ENCODE measurements at places on chromosomes 2 and 18.

GRCh38 chr2:58501371-58502160 is 260.4 kb upstream of the FANCL start:
- DNase-seq, result no peak

DNA sequence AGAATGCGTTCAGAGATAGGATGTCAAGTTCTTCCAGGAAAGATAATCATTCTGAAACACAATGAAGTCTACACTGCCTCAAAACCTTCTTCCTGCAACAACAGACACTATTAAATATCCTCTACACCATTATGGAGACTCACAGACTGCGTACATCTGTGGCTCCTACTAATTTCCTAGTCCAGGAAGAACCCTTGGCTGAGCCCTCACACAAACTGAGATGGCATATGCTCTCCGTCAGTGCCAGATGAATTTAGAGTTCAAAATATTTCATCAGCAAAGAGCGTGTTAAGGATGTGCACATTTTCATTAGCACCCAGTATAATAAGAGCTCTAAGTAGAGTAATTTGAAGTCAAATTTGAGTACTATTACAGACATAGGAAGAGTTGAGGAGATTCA is 117.2 kb downstream of the TCF4 start:
- no peak for DNase-seq

GRCh38 chr2:184598002-184598315 is 370 bp upstream of the ZNF804A start:
- no peak for DNase-seq

- DNase-seq, result no peak
Observed at GRCh38 chr2:8860239-8860638, 22.8 kb upstream of the KIDINS220 start.

DNA sequence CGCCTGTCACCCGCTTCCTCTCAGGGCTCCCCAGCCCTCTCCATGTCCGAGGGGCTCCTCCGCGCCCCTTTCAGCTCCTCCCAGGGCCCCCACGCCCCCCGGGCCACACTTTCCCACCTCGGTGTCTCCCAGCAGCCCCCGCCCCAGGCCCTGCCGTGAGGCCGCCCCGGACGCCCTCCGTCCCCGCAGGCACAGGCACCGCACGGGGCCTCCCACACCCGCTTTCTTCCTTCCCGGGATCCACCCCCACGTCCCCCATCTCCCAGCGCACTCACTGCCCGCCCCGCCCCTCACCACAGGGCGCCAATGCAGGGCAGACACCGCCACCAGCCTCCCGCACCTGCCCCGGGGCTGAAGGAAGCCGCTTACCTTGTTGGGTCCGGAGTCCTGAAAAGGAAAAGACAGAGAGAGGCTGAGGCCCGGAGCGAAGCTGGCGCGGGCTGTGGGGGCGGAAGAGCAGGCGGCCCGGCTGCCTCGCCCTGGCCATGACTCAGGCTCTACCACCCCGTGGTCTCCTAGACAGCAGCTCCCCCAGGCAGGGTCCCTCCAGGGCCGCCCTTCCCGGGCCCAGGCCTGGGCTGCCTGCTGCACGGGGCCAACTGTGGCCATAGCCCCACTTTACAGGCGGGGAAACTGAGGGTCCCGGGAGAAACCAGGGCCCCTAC is 37.7 kb downstream of the KIF1A start:
- no peak for DNase-seq

GRCh38 chr18:41396211-41396610 is 558.8 kb upstream of the PIK3C3 start:
- no peak for DNase-seq

DNA sequence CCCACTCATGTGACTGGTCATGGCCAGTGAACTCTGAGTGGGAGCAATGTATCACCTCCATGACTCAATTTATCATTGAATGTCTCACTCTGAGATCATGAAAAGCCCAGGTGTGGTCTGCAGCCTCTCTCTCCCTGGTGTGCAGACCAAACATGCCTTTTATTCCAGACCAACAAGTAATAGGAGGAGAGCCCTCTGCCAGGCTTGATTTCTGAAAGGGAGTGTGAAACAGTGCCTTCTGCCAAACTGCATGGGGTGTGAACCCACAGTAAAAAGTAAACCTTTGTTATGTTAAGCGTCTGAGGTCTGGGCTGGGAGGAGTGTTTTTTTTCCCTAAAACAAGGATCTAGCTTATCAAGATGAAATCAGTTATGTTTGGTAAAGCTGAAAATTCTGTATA is 601.2 kb downstream of the ADCYAP1 start:
- no peak for DNase-seq

GRCh38 chr2:73232403-73233153 is 461 bp downstream of the PRADC1 start:
- DNase-seq, result no peak

GRCh38 chr2:176088937-176089842 is 3.3 kb upstream of the HOXD13 start:
- no peak for DNase-seq

- peak; percentile 41 for DNase-seq
Observed at GRCh38 chr2:38274286-38275276, 102.5 kb downstream of the ATL2 start.

DNA sequence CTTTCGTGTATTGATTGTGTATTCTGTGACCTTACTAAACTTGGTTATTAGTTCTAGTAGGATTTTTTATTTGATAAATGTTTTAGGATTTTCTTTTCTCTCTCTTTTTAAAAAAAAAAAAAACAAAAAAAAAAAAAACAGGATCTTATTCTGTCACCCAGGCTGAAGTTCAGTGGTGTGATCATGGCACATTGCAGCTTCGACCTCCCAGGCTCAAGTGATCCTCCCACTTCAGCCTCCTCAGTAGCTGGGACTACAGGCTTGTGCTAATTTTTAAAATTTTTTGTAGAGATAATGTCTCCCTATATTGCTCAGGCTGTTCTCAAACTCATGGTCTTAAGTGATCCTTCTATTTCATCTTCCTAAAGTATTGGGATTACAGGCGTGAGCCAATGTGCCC is 19.0 kb downstream of the TTLL4 start:
- DNase-seq, result no peak

DNA sequence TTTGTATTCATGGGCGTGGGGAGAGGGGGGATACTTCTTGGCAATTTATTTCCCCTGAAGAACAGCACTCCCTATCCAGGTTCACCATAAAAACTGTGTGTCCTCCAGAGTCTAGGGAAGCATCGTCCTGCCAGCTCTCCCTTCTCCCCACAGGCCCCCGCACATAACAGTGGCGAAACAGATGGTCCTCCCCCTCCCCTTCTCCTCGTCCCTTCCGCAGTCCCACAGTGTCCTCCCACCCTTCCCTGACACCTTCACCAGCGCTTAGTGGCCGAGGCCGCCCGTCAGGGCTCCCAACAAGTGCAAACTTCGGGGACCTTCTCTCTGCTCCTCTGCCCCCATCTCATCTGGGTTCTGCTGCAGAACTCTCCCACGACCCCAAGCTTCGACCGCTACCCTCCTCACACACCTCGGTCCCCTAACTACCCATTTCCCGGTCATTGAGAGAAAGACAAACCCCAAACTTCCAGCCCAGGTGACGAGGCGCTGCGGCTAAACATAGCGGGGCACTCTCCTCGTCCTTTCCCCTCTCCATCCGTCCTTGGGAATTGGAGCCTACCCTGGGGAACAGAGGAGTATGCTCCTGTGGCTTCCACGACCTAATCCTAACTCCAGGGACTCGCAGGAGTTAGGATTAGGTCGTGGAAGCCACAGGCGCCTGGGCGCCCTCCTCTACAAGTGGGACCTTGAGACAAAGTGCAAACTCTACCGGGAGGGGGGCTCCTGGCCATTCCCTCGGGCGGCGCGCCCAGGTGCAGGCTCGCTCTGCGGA is 971 bp downstream of the ZNF385B start:
- no peak for DNase-seq

DNA sequence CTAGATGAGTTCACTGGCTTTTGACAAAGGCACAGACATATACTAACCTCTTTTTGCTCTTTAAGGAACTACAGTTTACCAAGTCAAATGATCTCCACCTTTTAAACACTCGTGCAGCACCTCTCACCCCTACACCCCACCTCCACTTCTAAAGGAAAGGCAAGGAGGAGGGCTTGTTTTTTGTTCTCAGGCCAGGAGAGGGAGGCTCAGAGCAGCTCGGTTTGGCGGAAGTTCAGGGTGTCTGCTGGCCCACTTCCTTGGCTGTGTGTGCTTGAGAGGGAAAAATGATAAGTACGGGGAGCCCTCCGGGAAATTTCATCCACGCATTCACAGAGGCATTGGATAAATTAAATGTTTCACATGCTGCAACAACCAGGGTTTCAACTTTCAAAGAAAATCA is 667.9 kb downstream of the BCL11A start:
- DNase-seq, result no peak

DNA sequence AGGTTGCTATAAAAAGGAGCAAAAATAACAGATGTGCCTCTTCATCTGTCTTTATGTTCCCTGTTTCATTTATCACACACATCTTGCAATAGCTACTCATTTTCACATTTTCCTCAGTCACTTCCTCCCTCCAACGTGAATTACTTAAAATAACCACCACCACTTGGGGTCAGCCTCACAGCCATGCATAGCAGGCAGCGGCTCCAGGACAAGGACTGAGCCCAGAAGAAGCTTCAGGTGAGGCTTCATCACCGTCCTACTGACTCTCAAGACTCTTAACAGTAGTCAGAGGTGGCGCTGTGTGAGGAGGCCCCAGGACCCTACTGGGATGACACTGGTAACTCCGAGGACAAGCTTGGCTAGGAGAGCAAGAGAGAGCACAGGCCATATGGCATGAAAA is 15.5 kb upstream of the ST8SIA5 start:
- DNase-seq, result peak; percentile 20

DNA sequence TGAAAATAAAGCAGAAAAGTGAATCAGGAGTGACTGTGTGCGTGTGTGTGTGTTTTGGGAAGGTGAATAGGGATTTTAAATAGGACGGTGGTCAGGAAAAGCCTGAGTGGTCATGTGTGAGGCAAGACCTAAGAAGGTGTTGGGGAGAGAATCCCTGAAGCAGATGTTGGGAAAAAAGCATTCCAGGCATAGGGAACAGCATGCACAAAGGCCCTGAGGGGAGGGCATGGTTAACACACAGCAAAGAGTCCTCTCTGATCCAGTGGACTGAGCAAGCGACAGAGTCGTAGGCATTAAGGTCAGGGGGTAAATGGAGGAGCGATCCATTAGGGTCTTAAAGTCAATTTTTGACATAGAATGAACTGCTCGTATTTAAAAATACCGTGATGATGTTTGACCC is 34.0 kb upstream of the OTOS start:
- DNase-seq, result no peak

GRCh38 chr2:54455131-54455562 is 980 bp upstream of the SPTBN1 start:
- DNase-seq, result no peak

GRCh38 chr2:73906847-73907505 is 14.2 kb downstream of the ACTG2 start:
- no peak for DNase-seq

DNA sequence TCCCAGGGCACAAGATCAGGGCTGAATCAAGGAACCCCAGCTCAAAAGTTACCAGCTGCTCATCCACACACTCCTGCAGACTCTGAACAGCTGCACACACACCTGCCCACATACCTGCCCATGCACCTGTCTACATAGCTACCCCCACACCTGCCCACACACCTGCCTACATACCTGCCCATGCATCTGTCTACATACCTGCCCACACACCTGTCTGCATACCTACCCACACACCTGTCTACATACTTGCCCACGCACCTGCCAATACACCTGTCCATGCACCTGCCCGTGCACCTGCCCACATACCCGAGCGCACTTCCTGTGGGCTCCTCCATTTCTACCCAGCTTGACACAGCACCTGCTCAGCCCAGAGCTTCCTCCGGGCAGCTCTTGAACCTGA is 122.8 kb upstream of the AGAP1 start:
- DNase-seq, result no peak

- no peak for DNase-seq
Observed at GRCh38 chr18:46621871-46622270, 35.1 kb downstream of the LOXHD1 start.

- no peak for DNase-seq
Observed at GRCh38 chr18:48481092-48481491, 57.7 kb upstream of the CTIF start.

GRCh38 chr18:79855147-79855933 is 57.6 kb downstream of the KCNG2 start:
- no peak for DNase-seq

- DNase-seq, result no peak
Observed at GRCh38 chr2:190462181-190462580, 54.0 kb downstream of the MFSD6 start.

- no peak for DNase-seq
Observed at GRCh38 chr2:176072292-176072669, 11.5 kb downstream of the EVX2 start.

- no peak for DNase-seq
Observed at GRCh38 chr2:191786694-191787093, 60.2 kb downstream of the CAVIN2 start.

DNA sequence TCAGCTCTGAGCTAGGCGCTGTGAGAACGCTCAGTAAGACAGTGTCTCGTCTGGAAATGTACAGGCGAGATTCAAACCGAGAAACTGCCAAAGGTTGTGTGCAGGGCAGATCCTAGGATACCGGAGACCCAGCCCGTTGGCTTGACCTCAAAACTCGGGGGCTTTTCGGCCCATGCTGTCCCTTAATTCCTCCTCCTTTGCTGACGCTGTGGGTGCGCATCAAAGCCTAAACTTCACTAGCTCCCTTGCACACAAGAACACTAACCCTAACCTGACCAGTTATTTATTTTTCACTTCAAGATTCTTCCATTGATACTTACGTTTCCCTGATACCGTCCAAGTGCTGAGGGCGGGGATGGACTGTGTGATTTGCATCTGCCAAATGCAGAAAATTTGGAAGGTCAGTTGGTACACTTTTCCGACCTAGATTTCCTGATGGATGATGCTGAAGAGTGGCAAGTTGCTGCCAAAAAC is 1.0 kb upstream of the AAK1 start:
- DNase-seq, result no peak

DNA sequence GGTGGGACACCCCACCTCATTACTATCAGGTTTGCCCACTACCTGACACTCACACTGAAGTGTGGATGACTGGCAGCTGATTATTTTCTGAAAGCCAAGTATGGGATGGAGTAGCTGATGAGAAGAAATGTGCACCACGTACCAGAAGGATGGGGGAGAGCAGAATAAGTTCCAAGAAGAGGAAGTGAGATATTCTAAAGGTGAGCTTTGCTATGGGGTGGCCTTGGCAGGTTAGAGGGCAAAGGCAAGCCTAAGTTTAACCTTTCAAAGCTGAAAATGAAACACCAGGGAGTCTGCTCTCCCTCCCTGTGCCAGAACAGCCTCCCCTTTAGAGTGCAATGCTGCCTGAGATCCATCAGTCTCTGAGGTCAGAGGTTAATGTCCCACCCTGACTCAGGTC is 196.1 kb upstream of the OSR1 start:
- no peak for DNase-seq

DNA sequence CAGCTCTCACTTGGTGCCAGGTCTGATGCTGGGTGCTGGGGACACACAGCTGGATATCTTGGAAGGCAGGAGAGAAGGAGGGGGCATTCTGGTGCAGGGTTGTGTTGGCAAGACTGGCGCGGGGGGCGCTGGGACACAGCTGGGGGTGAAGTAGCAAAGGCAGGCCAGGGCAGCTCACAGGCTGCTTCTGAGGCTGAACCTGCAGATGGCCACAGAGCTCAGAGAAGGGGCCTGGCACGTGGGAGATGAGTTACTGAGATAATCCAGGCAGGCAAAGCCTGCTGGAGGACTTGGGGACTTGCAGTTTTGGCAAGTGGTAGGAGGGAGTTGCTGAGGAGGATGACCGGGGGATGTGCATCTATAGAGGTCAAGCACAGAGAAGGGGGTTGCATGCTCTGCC is 16.2 kb upstream of the DGKD start:
- DNase-seq, result peak; percentile 63

Measured in GF-D8 (cell line).